ENCODE measurements at places on chromosomes 5 and 9. TPM values are rescaled to one million over a fixed set of nuclear protein-coding genes. Genes with fewer than 3 reads are reported as not detected.

- DNase-seq, result no peak
Measured at GRCh38 chr5:42760426-42760825, 3.8 kb downstream of the CCDC152 start.

Gene PRUNE2
- total RNA-seq, result 536 TPM

DNA sequence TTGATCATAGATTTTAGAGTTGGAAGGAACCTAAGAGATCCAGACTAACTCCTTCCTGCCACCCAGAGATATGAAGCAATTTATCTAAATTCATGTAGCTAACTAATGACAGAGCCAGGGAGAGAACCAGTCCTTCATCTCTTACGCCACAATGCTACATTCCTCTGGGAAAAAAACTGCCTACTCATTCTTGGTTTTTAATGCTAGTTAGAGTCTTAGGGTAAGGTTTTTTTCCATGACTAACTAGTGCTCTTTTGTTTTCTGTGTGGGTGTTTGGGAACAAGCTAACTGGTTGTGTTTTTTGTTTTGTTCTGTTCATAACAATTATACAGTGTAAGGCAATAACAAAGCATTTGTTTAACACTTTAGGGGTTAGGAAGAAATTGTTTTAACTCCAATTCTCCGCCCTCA is 52.4 kb downstream of the SLC44A1 start:
- no peak for DNase-seq

GRCh38 chr9:18720691-18721090 is 246.7 kb downstream of the ADAMTSL1 start:
- no peak for DNase-seq

Gene PDZD2
- 7.1 TPM for total RNA-seq

GRCh38 chr9:114827641-114828302 is 21.9 kb upstream of the TNFSF15 start:
- DNase-seq, result no peak

GRCh38 chr9:22054076-22054475 is 45.0 kb upstream of the CDKN2B start:
- DNase-seq, result no peak

GRCh38 chr9:121349009-121349408 is 21.0 kb downstream of the STOM start:
- no peak for DNase-seq

DNA sequence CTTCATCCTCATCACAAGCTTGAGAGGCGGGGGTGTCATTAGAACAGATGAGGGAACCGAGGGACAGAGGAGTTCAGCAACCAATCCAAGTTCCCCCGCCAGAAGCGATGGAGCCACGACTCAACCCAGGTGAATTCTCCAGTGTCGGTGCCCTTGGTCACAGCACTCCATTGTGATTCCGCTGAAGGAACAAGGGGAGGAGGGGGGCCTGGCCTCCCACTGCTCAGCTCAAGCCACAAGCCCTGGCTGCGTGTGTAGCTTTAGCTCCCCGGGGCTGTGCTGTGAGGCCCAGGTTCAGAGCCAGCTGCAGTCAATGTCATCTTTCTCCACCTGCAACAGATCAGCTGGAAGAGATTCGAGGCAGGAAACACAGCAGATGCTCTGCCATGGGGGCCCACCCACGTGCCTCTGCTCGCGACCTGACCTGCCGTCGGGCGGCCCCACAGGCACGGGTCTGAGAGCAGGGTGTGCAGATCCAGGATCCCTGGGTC is 72.6 kb downstream of the GTF3C4 start:
- no peak for DNase-seq
